ENCODE measurements at places on chromosomes 6 and 20.
A peak's percentile ranks its signal among the peaks of the same experiment; 100 is the strongest.

DNA sequence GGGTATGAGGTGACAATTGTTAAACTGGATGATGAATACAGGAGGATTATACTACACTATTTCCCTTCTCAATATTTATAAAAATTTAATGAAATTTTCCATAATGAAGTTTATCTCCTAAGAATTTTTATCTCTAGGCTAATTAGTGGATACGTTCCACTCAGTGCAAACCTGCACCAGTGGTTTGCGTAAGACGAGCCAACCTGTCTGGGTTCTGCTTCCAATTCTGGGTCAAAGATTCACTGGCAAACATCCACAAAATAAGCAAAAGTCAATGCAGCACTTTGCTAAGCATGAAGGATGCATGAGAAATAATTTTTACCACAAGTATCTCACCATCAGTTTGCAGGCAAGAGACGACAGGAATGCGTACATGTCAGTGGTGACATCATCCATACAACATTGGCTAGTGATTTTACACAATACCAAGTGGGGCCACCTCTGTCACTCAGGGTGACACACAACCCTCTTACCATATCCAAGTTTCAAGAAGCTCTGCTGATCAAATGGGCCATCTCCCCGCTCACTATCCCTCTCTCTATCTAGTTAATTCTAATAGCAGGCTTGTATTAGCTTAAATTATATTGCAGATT, 51.7 kb downstream of the FAM50B start:
- no peak for DNase-seq

- DNase-seq, result no peak
Measured at GRCh38 chr6:98946879-98947410, 801 bp downstream of the FBXL4 start.

DNA sequence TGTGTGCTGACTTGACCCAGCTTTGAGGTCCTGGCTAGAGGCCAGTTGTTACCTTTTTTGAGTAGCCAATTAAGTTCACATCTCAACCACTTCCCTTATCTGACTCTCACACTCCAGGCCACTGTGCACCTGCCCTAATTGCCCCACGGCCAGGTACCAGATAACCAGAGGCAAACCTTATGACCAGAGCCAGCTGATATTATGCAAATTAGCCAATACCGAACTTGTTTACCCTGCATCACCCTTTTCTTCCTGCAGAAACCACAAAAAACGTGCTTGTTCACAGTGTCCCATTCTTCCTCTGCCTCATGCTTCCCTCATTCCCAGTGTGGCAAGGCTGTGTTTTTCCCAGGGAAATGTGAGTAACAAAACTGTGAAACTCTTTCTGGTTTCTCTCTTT, 89.3 kb downstream of the HTR1B start:
- no peak for DNase-seq

DNA sequence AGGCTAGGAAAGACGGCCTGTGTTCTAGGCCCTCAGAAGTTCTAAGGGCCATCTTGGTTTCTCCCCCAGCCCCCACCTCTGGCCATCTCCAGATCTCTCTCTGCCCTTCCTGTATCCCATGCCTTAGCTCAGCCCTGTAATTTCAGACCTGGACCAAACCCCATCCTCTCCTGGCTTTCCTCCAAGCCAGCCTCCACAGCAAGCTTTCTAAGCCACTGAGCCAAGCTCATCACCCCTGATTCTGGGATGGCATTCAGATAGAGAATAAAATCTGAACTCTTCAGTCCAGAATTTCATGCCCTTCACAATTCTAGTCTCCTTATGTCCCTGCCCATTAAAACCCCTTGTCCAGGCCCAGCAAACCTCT, 18.9 kb upstream of the CCM2L start:
- DNase-seq, result no peak

DNA sequence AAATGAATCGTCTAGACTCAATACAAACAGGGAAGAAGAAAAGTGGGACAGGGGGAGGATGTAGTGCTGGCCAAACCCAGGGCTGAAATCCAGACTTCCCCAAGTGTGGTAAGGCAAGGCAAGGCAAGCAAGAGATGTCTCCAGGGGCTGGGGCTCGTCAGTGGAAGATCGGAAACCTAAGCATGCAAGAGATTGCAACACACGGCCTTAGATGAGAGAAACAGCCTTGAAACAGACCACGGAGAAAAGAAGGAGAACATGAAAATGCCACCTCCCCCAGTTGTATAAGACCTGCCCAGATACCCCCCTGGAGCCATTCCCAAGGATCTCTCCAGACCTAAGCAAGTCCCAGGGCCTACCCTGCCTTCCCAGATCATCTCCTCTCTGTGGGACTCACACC, 20.0 kb downstream of the VEGFA start:
- DNase-seq, result no peak

DNA sequence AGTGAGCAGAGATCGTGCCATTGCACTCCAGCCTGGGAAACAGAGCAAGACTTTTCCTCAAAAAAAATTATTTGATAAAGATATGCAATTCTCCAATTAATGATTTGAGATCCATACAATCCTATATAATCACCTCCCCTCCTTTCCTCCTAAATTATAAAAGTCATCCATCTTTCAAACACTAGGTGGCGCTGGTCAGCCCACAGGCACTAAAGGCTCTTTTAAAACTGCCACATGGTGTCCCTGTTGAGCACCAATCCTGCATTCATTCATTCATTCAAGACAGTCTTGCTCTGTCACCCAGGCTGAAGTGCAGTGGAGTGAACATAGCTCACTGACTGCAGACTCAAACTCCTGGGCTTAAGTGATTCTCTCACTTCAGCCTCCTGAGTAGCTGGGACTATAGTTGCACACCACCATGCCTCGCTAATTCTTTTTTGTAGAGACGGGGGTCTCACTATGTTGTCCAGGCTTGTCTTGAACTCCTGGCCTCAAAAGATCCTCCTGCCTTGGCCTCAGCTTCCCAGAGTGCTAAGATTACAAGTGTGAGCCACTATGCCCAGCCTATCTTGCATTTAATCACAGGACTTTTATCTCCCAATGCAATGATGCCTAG, 58.7 kb upstream of the SLC2A12 start:
- DNase-seq, result peak; percentile 26

- no peak for DNase-seq
Measured at GRCh38 chr6:79894939-79895338, 52.4 kb downstream of the ELOVL4 start.

GRCh38 chr6:168873278-168874190, 380.1 kb downstream of the THBS2 start:
- no peak for DNase-seq

GRCh38 chr6:16824845-16825685, 63.8 kb upstream of the ATXN1 start:
- DNase-seq, result no peak
